Caki2 (cell line): ENCODE measurements at places on chromosomes 2 and 18.

- no peak for DNase-seq
These were observed 3.1 kb downstream of the RAMP1 start for GRCh38 chr2:237862528-237862895.

DNA sequence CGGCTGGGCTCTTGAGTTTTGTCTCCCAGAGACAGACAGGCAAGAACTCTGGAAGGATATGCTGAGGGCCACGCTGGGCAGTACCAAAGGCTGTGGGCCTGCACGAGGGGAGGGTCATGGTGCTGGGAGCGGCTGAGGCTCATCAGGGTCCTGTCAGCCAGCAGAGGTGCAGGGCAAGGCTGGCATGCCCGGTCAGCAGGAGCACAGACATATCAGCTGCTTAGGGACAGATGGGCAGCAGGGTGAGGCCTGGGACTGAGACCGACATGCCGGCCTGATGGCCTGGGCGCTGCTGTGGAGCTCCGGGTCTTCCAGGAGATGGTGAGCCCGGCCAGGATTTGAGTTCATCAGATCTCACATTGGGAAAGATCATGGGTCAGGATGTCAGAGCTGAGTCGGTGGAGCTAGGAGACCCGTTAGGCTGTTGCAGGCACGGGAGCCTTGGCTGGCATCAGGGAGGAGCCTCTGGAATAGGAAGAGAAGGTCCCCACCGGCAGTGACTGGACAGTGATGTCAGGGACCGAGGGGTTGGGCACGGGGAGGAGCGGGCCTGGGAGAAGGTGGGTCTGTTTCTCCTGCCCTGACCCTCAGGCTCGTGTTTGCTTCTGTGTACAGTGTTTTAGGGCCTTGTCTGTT is 18.8 kb downstream of the CNDP2 start:
- no peak for DNase-seq

DNA sequence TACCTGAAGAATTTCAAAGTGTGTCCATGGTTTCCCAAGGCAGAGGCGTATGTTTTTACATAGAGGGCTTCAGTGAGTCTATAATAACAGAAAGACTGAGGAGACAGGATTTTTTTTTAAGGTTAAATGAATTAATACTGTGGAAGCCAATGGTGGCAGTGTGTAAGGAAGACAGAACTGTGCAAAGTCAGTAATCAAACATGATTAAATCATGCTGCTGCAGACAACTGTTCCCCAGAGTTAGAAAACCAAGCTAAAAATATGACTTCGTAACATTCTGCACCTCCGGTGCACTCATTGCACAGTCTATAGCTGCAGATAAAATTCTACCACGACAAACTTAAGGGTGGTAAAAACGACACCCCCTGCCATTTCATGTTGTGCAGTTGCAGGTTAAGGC is 309.6 kb upstream of the TRIB2 start:
- no peak for DNase-seq

DNA sequence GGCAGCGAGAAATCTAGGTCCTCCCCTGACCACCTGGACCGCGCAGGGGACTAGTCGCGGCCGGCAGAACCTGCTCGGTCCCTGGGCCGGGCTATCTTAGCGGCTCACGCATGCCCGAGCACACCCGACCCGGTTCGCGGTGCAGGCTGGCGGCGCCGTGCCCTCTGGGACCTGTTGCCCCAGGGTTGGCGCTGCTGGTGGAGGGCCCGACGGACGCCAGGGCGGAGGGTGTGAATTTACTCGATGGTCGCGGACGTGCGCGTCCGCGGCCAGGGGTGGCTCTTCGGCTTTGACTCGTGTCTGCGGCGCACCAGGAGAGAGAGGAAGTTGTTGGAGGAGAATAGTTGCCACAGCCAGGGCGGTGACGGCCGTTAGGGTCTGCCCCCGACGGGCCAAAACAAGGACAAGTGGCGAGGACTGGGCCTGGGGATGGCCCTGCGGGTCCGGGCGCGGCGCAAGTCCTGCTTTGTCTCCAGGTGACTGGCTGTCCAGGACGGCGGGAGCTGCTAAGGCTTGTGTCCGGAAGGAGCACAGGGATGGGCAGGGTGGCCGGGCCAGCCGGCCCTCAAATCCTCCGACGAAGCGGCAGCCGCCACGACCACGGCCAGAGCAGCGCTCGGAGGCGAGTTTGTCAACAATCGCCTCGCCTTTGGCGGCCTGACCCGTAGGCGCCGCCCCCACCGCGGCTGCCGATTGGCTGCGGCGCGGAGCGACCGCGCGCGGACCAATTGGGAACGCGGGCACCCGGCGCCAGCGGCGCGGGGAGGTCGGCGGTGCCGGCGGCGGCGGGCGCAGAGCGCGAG is 1.3 kb downstream of the BCL2L11 start:
- DNase-seq, result peak; percentile 93

- no peak for DNase-seq
These were observed 113.9 kb downstream of the SS18 start for GRCh38 chr18:25976554-25976953.

DNA sequence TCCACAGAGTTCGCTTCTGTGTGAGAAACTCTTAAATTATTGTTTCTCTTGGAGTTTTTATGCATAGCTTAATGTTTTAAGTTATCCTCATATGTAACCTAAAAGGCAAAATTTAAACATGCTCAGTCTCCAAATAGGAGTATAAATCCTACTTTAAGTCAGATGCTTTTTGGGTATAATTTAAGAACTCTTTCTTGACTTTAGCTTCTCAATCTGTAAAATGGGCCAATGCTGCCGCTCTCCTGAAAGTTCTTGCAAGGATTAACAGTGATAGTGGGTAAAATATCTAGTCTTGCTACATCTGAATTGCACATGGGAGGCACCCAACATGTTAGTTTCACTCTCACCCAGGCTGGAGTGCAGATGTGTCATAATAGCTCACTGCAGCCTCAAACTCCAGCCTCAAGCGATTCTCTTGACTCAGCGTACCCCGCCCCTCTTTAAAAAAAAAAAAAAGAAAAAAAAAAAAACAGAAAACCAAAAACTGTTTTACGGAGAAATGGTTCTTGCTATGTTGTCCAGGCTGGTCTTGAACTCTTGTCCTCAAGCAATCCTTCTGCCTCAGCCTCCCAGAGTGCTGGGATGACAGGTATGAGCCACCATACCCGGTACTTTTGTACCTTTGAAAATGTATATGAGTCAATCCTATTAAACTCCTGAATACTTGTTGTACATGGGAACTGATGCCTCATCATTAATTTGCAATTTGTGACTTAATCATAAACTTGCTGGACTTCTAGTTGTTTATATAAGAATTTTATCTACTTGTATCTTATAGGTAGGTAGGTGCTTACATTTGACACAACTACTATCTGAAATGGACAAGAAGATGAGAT is 1.8 kb downstream of the FBXO48 start:
- DNase-seq, result no peak

DNA sequence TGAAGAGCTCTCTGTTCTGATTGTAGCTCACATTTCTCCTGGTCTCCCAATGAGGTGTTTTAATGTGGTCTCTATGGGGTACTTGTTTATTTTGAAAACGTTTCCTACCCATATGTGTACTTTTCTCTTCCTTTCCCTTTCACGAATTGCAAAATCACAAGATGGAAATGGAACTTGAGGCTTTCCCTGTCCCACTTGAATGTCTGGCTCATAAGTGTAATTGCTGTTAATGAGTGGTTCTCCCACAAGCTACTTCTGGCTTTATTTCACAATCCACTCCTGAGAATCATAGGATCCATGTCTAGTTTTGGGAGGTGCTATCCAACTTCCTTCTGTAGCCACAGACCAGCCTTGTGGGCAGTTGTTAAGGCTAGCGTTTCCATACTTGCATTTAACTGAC is 81.1 kb upstream of the CAVIN2 start:
- DNase-seq, result no peak

DNA sequence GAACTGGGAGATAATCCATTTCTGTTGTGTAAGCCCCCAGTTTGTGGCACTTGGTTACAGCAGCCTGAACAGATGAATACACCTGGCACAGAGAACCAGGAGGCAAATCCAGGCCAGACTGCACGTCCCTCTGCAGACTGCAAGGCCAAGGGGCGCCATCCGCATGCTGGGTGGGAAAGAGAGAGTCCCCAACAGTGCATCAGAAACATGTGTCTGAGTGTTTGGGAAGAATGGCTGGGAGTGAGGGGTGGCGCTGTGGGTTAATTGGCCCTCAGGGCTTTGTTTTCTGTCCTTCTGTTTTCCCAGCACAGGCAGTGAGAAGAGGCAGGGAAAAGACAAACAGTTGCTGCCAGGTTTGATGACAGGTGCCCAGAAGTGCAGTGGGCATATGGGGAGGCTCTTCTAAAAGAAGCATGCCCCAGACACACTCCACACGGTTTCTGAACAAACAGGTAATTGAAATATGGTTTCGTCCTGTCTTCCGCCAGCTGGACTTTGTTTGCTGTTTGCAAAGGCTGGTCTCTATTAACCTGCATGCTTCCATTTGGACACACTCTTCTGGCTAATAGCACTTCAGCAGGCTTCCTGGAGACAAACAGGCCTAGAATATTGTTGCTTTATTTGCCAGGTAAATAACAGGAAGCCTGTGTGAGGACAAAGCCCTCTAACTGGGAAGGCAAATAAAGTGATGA is 43.4 kb upstream of the SEC11C start:
- DNase-seq, result no peak

GRCh38 chr2:10078704-10079265 is 1.4 kb downstream of the CYS1 start:
- DNase-seq, result no peak

GRCh38 chr2:170324640-170325046 is 146.7 kb downstream of the MYO3B start:
- peak; percentile 20 for DNase-seq

GRCh38 chr2:119332953-119333352 is 33.7 kb downstream of the C2orf76 start:
- DNase-seq, result no peak

DNA sequence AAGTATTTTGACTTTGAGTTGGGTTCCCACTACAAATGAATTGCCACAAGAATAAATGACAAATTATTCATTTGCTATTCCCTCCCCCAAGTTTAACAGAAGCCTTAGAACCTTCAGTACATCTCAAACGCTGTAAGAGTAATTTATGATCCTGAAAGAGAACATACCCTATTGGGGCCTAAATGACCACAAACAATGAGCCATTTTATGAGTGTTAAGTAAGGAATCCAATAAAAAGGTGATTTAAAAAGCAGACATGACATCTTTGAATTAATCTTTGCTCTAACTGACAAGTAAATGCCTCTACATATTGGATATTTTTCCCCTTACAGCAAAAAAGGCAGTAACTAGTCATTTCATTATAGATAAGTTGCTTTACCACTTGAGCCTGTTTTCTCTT is 136.9 kb downstream of the NRXN1 start:
- DNase-seq, result no peak

DNA sequence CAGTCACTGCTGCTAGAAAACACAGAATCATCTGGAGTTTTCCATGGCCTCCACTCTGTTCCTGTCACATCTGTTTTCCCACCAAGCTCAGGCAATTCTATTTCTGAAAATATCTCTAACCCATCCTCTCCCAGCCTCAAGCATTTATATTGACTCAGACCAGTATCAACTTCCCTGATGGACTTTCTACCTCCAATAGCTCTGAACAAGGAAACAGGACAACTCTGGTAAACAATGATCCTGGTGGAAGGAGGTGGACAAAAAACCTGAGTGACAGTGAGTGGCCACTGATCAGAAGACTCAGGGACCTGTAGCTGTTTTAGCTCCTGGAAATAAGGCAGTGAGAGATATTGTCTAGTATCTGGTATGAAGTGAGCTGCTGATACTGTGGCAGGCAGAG is 23.4 kb downstream of the BMP10 start:
- DNase-seq, result no peak

DNA sequence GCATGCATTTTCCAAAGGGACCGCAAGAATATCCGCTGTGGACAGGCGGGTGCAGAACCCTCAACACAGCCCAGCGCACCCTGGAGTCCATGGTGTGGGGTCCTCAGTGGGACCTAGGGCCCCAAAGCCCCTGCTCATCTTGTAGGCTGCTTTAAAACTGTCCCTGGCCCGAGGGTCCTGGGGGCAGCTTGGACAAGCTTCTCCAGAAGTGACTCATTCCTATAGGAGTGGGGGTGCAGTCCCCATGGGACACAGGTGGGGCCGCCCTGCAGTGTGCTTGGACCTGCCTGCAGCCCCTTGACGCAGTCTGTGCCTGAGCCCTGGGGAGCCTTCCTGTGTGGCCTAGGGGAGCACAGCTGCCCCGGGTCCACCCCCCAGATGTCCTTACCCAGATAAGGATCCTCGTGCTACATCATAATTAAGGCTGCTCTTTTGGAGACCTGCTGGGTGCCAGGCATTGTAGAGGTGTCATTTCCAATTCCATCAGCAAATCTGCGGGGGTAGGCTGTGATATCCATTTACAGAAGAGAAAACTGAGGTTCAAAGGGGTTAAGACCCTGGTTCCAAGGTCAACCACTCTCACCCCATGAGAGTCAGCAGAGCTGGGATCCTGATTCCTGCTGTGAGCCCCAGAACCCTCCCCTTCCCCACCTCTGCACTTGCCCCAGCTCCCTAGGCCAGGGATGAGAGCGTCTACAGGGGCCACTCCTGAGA is 1.7 kb upstream of the HS6ST1 start:
- no peak for DNase-seq

DNA sequence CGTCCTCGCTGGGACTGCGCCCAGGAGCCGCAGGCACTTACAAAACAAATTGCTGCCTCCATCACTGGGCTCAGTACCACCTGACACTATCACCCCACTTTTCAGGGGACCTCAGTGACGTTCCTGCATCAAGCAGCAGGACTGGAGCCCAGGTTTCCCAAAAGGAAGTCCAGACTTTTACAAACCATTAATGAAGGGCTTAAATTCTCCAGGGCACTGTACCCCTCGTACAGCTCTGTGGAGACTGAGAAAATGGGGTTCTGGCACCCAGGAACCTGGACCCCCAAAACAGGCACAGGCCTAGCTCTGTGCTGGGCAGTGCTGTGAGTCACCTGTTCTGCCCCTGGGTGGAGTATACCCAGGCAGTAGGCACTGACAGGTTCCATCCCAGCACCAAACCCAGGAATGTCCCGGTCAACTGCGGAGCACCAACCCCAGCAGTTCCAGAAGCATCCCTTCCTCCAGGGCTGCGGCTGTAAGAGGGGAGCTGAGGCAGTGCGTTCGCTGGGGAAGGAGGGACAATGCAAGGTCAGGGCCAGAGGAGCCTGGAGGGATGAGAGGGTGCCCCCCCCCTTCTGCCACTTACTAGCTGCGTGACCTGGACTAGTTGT is 24.6 kb upstream of the NOTO start:
- DNase-seq, result no peak
